Glomerular endothelial cell (primary cell): ENCODE measurements at places on chromosomes 4 and X.
A peak's percentile ranks its signal among the peaks of the same experiment; 100 is the strongest.

DNA sequence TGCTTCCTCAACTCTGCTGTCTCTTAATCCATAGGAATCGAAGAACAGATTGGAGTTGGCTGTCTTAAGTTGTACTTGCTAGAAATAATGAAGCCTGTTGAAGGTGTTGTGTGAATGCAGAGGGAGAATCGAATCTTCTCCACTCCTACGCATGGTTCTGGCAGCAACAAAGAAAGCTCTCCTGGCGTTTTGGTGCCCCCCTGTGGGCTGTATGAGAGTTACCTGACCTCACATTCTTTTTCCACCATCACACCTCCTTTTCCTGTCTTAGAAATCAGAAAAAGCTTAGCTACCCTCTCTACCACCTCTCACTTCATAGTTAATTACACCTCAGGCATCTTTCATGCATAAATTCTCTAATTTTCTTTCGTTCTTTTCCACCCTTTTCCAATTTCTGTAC lies 16.3 kb downstream of the KLF8 start:
- peak; percentile 9 for DNase-seq

DNA sequence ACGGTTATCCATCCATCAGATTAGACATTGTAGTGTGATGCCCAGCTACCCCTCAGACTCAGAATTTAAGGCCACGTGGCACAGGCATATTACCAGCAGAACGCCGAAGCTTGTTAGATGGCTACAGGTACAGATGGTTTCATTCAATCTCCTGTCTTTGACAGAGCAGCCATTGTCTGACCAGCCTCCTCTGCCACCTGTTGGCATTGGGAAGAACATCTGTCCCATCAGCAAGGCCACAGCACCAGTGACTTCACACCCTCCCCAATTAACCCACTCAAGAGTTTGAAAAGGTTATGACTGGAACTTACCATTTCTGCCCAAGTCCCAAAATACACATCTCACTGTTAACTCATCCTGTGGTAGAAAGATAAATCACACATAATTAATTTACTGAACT lies 22.0 kb upstream of the PHKA2 start:
- no peak for DNase-seq

DNA sequence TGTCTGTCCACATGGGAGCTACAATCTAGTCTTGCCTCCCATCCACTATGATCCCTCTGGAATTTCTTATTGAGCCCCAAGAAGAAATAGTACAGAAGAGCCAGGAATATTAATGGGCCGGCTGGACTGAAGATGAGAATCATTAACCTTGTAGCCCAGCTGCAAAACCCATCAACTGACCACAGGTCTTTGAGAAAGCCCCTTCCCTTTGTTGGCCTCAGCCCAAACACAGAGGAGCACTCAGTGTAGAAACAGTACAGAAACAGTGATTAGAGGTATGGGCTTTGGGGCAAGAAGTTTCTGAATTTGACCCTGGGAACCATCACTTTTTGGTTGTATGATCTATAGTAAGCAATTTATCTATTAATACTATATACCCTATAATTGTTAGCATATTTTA lies 76.8 kb upstream of the RAB40AL start:
- no peak for DNase-seq

DNA sequence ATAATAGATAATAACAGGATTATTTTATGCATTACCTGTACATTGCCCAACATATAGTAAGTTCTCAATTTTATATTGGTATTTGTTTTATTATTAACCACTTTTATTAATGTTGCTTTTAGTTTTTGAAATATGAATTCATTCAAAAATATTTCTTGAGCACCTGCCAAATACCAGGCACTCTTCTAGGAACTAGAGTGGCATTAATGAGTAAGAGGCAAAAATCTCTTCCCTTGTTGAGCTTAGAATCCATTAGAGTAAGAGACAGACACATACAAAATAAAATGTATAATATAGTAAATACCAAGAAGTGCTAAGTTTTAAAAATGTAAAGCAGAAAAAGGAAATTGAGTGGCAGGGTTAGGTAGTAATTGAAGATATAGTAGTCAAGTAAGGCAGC lies 45.8 kb downstream of the TET2 start:
- DNase-seq = no peak

DNA sequence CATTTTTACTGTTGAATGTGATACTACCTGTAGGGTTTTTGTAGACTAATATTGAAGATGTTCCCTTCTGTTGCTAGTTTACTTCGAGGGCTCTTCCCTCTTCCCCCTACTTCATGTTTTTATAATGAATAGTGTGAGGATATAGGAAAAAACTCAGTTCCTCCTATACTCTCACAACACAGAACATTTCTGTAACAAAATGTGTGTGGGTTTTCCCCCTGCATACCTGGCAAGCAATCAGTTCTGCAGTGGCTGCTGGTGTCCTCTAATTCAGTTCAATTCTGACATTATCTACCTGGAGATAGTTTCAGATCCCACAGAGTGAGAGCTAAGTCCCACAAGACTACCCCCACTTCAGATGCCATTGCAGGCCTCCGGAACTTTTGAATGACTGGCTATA lies 107.9 kb downstream of the KDM6A start:
- no peak for DNase-seq

- DNase-seq = no peak
Measured at GRCh38 chrX:65866146-65866545, 173.7 kb downstream of the VSIG4 start.

GRCh38 chr4:173883821-173884220 lies 353.8 kb upstream of the HAND2 start:
- no peak for DNase-seq

- DNase-seq = no peak
Measured at GRCh38 chrX:8801041-8801599, at the start of gene FAM9A. TSS of gene FAM9A (minus strand) at chrX:8801383. CDS start at chrX:8800171, 1,212 bp downstream.

- DNase-seq = no peak
Measured at GRCh38 chr4:98620087-98620784, 38.2 kb downstream of the TSPAN5 start.

DNA sequence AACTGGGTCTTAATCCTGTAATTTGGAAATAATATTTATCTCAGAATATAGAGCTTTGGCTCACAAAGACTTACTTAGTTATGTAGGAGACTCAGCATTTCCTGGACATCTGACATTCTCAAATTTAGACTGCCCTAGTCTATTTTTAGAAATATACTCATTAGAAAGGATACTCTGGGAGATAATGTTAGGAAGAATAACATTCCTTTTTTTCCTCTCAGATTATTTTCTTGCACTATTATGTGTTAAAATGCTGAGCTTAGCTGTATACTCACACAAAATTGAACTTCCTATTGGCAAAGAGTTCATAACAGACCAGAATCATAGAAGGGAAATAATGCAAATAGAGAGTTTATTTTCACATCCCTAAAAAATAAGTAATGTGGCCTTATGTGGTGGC lies 1424.9 kb upstream of the PCDH7 start:
- DNase-seq = no peak

DNA sequence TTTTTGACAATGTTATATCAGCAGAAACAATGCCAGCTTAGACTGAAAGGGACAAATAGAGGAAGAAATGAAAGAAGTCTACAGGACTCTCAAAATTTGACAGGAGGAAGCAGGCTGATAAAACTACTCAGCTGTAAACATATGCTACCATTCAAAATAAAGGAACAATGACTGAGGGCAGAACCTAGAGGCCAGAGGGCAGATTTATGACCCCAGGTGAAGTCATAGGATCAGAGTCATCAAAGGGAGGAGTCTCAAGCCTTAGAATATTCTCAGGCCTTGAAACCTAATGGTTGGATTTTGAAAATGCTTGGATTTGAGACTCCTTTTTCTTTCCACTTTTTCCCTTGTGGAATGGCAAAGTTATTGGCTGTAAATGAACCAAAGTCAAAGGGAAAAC lies 17.0 kb upstream of the SYTL5 start:
- DNase-seq = no peak

- no peak for DNase-seq
Measured at GRCh38 chr4:3572363-3572762, 40.1 kb upstream of the LRPAP1 start.

GRCh38 chr4:186813377-186814068 lies 89.9 kb upstream of the FAT1 start:
- no peak for DNase-seq

DNA sequence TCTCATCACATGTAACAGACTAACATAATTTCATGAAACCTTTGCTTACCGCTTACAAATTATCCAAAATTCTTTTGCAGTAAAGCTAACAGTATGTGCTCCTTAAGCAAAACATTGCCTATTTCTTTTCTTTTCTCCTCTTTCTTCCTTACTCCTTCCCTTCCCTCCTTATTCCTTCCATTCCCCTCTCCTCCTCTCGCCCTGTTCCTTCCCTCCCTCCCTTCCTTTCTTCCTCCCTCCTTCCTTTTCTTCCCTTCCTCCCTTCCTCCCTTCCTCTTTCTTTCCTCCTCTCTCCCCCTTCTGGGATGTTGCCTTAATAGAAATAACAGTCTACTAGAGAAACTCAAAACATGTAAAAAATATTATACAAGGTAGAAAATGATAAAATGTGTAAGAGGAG lies 246.4 kb downstream of the TENM3 start:
- no peak for DNase-seq
